A549 treated with DMSO at 1 μM for 4 hours (cell line): ENCODE measurements at places on chromosomes 16 and 17. TPM values are rescaled to one million over a fixed set of nuclear protein-coding genes. Genes with fewer than 3 reads are reported as not detected.

The GAA gene
- 51.4 to 60.5 TPM (median 55.7 TPM) in 5 replicates for total RNA-seq

The ADAT1 gene
- 34.0 to 46.1 TPM (median 43.2 TPM) in 5 replicates for total RNA-seq

The HYDIN gene
- 0.30 to 0.52 TPM (median 0.39 TPM) in 5 replicates for total RNA-seq

The PRSS33 gene
- total RNA-seq, result 0.12 TPM in 1 of 5 replicates, not detected in the others

The TXNDC11 gene
- 35.1 to 40.1 TPM (median 37.7 TPM) in 5 replicates for total RNA-seq

The CCDC40 gene
- 5.2 to 7.8 TPM (median 6.5 TPM) in 5 replicates for total RNA-seq

The HOXB8 gene
- 6.1 to 9.0 TPM (median 7.9 TPM) in 5 replicates for total RNA-seq

The CCL15 gene
- total RNA-seq, result 0.09 TPM in 1 of 5 replicates, not detected in the others

The PERCC1 gene
- total RNA-seq, result not detected in 5 replicates
